Activated naive CD8-positive, alpha-beta T cell treated with anti-CD3 and anti-CD28 coated beads, Interleukin-2, amount 10 ng/mL, durations not matched to agents 7 days and 5 days (primary cell): ENCODE measurements at places on chromosomes 16 and 17. TPM values are rescaled to one million over a fixed set of nuclear protein-coding genes. Genes with fewer than 3 reads are reported as not detected.

DNA sequence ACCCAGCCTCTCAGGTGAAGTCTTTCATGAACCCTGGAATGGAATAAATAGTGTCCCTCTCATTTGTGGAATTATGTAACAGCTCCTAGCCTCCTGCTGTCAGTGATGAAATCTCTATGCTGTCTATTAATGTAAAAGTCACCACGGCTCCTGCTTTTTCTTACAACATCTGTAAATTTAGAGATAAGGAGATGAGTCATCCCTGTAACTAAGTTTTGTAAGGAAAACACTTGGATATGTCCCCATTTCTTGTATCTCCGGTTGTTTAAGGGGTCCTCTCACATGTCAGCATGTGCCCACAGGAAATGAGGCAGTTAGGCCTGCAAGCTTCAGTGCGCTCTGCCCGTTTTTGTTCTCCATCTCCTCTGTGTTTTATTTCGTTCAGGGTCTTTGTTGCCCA lies 2.8 kb upstream of the NAT9 start:
- H3K4me1 ChIP-seq = peaks cover 50% of the 10 kb centered on the region
- no peaks in the 10 kb centered on the region for H3K27me3 ChIP-seq
- H3K36me3 ChIP-seq = peaks cover 5% of the 10 kb centered on the region
- no peak for DNase-seq

DNA sequence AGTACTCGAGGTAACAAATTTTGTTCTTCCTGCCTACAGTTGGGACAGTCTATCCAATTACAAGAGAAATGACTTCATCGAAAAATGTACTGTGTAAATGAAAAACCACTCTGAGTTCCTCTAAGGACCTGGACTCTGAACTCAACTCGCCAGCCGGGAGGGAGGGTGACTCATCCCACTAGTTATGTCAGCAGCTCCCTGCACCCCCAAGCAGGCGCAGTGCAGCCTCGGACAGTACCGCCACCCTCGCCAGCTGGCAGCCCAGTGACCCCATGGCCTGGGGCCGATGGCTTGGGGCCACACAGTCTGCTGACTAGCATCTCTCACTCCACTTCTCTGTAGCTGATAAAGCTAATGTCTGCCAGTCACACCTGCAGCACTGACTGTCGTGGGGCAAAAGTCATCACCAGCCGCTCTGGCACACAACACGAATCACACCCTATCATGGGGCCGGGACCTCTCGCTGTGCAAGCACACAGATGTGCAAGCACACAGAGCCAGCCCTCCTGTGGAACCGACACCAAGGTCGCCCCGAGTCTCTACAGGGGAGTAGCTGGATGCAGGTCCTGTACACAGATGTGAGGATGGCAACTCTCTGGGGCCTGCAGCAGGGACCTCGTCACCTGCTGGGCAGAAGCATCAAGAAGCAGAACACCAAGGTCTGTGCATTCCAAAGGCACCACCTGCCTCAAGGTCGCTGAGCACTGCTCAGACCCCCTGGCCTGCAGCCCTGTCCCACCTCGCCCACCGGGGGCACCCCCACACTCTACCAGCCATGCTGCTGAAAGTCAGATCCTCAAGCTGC lies 5.7 kb downstream of the CSNK1D start:
- H3K36me3 ChIP-seq = peaks cover 29% of the 10 kb centered on the region
- no peak for DNase-seq
- H3K27ac ChIP-seq = peak overlapping the region; percentile 63

GRCh38 chr16:50989047-50989446 lies 162.0 kb downstream of the SALL1 start:
- no peaks in the 10 kb centered on the region for H3K27me3 ChIP-seq
- H3K27ac ChIP-seq = no peak overlapping the region

DNA sequence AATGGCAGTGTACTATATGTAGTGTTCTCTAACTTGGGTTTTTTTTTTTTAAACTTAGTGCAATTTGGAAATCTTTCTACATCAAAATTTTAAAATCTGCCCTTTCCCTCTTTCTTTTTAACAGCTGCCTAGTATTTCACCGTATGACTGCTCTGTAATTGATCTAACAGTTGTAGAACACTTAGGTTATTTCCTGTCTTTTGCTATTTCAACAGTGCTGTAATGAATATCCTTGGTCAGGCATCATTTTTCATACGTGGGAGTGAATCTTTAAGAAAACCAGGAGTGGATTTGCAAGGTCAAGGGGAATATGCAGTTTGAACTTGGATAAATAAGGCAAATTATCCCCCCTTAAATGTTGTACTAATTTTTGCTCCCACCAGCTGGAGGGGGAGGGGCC lies 3.8 kb downstream of the NLRC5 start:
- peak overlapping the region; percentile 60 for H3K27ac ChIP-seq
- H3K27me3 ChIP-seq = no peaks in the 10 kb centered on the region
- DNase-seq = no peak
- peaks cover 50% of the 10 kb centered on the region for H3K4me1 ChIP-seq
- H3K36me3 ChIP-seq = peaks cover 53% of the 10 kb centered on the region

Gene MAFG
- total RNA-seq = 18.3 TPM

Gene ATXN2L
- total RNA-seq = 304 TPM
